Fibroblast of skin of right biceps (primary cell): ENCODE measurements at places on chromosomes 11 and 22.

- DNase-seq, result no peak
These were observed 47.8 kb upstream of the ALX4 start for GRCh38 chr11:44357711-44358110.

- no peak for DNase-seq
These were observed 221.2 kb downstream of the DSCAML1 start for GRCh38 chr11:117575856-117576255.

GRCh38 chr11:116478669-116479668 lies 293.8 kb downstream of the BUD13 start:
- DNase-seq, result no peak

DNA sequence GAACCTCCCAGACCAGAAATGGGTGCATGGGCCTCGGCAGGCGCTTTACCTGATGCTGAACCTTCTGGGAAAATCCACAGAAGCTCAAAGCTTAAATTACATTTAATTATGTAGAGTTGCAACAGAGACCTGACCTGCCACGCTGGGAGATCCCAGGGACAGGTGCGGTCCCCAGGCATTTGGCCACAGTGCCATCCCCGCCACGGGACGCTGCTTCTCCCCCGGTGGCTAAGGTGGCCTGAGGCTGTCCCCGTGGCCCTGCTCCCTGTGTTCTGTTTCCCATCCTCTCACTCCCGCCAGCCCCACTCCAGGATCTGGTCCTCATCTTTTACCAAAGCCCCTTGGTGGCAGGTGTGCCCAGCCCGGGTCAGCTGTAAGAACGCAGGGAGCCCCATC lies 39.6 kb downstream of the GRAMD4 start:
- DNase-seq, result no peak

GRCh38 chr11:420911-421321 lies 6.1 kb upstream of the SIGIRR start:
- no peak for DNase-seq

GRCh38 chr11:103541186-103541795 lies 432.1 kb downstream of the DYNC2H1 start:
- no peak for DNase-seq

DNA sequence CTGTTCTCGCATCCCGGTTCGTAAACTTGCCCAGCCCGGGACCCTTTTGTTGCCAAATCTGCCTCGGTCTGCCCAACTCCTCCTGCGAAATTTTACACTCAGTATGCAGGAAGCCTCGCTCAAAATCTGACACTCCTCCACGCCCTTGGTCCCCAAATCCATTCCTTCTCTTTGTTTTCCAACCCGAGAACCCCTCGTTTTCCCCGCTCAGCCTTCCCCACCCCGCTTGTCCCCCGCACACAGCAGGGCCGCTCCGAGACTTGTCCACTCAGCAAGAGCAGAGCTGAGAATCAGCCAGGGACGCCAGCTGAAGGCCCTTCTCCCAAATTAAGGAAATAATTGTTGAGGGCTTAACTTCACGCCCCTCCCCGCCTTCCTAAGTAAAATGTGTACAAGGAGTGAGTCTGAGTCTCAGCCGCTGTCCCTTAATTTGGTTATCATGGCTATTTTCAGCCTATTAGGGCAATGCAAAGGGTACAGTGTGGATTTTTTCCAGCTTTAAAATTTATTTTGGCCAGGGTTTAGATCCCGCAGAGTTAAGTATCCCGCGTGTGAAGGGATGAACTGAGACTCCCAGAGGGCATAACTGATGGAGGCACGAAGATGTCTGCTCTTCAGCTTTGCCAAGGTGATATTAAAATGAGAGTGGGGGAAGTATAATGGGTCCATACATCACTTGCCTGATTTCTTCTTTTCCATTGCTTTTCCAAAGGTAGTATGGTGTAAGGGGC lies 581 bp upstream of the FBXO3 start:
- DNase-seq, result no peak

- DNase-seq, result no peak
These were observed 98.1 kb downstream of the ZBTB16 start for GRCh38 chr11:114157476-114158050.

DNA sequence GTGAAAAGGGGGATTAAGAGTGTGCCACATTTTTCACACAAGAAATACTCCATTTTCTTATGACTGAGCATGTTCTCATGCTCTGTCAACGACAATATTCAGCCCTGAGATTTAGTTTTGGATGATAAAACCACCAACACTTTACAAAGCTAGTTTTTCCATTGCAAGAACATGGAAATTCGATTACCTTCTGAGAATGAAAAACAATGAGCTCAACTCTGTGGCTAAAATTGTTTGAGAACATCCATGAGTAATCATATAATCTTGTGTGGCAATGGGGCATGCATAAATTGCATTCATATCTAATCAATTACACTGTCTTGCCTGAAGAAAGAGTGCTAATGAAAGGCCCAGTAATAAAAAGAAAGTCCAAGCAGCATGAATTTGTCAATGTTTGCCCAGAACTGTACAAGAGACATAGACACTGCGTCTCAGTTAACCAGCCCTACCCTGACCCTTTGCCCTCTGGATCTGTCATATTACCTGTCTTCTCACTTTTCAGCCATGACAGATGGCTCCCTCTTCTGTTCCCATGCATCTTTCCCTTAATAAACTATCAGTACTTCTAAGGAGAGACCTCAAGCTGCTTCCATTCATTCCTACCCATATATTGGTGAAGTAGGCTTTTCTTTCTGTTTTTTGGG lies 253.4 kb downstream of the FAM76B start:
- peak; percentile 78 for DNase-seq

DNA sequence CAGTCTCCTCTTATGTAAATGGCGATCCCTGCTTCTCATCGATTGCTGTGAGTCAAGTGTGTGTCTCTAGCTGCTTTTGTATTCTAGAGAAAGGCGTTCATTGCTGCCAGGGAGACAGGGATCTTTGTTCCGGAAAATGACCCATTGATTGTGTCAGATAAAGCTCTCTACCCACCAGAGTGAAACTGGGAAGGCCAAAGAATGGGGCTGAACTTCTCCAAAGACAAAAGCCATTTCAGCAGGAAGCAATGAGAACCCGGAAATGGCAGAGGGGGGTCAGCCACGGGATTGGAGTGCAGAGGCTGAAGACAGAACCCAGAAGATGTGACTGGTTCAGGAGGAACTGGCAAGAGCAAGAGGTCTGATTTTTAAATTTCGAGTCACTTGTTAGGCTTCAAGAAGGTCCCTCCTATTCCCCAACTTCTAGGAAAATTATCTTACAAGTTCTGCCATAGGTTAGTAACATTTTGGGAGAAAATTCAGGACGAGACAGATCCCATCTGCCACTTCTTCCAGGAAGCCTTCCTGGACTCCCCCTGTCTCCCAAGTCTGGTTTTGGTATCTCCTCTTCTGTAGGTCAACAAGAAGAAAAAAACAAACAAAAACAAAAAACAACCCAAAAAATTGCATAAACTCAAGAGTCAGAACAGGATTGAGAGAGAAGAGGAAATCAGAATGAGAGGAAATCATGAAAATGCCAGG lies 110.6 kb downstream of the NECTIN1 start:
- no peak for DNase-seq

- no peak for DNase-seq
These were observed 31.6 kb downstream of the MRGPRX4 start for GRCh38 chr11:18204220-18204619.

DNA sequence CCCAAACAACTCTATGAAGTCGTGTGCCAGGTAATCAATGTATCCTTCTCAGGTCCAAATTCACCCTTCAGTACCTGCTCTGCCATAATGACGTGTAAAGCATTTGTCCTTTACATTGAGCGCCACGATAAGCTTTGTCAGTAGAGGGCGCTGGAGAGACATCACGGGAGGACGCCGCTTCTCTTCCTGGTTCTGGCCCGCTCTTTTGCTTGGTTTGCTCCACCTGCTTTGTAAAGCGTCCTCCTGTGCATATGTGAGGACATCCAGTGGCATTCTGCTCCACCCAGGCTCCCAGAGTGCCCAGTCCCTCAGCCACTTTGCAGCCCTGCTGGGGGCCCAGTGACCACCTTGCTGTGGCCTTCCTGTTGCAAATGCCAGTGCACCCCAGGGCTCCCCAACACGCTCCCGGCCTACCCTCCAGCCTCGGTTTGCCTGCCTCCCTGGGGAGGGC lies 61.1 kb downstream of the WT1 start:
- DNase-seq, result peak; percentile 37

DNA sequence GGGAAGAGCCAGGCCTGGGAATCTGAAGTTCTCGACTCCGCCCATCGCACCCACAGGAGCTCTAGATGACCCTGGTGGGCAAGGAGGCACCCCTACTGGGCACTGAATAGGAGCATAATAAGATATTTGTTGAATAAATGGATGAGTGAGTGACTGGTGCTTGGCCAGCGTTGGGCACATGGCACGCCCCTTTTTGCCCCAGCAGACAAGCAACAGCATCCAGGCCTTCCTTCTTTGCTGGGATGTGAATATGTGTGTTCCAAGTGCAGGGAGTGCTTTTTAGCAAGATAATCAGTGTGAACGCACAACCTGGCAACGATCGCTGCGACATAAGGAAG lies 443 bp upstream of the CELF1 start:
- DNase-seq, result no peak

- no peak for DNase-seq
These were observed 13.6 kb downstream of the IL17RA start for GRCh38 chr22:17098379-17098819.

GRCh38 chr11:44531636-44532035 lies 33.8 kb upstream of the CD82 start:
- DNase-seq, result no peak

DNA sequence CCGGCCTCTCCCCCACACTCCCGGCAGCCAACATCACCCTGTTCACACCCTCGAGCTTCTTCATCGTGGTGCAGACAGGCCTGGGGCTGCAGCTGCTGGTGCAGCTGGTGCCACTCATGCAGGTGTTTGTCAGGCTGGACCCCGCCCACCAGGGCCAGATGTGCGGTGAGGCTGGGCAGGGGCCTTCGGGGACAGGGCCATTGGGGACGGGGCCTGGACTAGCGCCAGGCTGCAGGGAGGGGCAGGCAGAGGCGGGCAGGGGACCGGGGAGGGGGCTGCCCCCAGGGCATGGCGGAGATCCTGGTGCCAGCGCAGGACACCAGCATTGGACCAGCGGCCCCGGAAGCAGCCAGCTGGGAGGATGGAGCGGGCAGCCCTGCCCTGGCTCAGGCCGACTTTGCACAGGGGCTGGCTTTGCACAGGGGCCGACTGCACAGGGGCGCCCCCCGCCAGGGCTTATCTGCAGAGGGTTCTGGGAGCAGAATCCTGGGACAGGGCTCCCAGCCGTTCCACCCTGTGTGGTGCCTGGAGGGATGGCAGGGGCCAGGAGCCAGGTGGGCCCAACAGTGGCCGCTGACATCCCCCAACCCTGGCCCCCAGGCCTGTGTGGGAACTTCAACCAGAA lies 8.6 kb downstream of the MUC5B start:
- no peak for DNase-seq

DNA sequence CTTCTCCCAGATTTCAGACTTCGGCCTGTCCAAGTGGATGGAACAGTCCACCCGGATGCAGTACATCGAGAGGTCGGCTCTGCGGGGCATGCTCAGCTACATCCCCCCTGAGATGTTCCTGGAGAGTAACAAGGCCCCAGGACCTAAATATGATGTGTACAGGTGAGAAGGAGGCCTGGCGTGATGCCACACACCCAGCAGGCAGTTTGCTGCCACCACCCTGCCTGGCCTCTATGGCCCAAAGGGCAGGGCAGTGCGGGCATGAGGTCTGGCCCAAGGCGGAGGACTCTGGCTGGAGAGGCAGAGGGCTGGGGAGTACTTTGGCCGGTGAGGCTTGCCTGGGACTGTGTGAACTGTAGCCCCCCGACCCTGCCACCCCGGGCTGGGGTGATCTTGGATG lies 7.3 kb downstream of the ANKK1 start:
- no peak for DNase-seq

GRCh38 chr22:44917372-44918165 lies 92.2 kb downstream of the PHF21B start:
- DNase-seq, result no peak

GRCh38 chr11:21723678-21724077 lies 469.2 kb upstream of the ANO5 start:
- no peak for DNase-seq
